ENCODE measurements at places on chromosomes 7 and 10.

DNA sequence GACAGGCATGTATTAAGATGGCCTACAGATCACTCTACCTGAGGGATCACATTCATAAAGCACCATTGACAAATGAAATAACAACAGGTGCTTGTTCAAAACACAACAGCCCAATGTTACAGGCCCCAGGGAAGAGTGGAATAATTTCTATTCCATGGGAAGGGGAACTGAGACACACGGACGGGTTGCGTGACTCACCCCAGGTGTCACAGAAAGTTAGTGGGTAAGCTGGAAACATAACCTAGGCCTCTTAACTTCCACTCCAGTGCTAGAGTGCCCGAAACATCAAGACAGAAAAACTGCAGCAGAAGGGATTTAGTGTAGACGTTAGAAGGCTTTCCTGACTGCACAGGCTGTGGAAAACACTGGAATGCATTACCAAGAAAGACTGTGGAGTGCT is 48.3 kb downstream of the SLC37A3 start:
- no peak for DNase-seq

GRCh38 chr7:143384148-143384547 is 3.0 kb downstream of the ZYX start:
- no peak for DNase-seq

DNA sequence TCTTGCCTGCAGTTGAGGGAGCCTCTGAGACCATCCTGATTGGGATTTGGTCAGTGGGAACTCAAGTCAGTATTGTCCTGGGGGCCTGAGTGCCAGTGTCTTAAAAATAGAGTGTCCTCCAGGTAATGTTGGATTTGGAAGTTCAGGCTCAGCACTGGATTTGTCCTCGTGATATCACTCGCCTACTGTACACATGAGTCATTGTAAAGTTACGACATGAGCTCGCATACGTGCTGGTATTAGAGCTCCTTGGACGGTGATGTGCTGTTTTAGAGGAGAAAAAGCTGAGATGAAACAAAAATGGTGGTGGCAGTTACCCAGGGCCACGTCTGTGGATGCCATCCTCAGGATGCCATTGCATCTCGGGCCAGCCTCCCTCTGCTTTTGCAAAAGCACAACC is 78.2 kb downstream of the MGMT start:
- DNase-seq, result no peak

DNA sequence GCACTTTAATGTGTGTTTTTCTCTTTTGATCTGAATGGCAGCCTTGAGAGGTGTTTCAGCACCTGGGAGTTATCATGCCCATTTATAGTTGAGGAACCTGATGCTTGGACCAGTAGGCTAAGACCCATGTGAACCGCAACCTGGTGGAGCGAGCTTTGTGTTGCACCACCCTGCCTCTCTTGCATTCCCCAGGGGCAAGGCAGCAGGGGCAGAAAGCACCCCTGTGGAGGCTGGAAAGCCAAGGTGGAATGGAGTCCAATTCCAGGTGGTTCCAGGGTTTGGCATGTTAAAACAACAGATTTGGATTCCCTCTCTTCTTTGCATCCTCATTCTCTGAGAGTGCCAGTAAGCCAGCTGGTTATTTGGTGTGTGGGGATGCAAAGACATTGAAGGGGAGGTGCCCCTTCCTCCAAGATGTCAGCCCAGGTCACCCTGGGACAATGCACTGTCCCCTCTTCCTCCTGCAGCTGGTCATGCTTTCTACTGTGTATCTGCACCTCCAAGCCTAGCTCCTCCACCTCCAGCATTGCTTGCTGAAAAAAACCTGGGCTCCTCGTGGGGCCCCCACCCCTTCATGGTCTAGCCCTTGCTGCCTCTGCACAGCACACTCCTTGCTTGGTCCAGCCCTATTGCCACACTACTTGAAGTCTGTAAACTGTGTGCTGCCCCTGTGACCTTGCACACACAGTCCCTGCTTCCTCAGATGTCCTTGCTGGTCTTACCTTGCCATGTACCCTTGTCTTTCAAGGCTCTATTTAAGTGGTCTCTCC is 5.6 kb upstream of the CDH23 start:
- no peak for DNase-seq

- DNase-seq, result no peak
Measured at GRCh38 chr10:18140149-18140956, at the start of gene CACNB2. Gene CACNB2, plus strand, starts transcription at chr10:18140424.

GRCh38 chr10:24299578-24300260 is 90.8 kb downstream of the KIAA1217 start:
- no peak for DNase-seq

GRCh38 chr10:49414496-49414895 is 18.6 kb upstream of the DRGX start:
- no peak for DNase-seq

- DNase-seq, result no peak
Measured at GRCh38 chr7:121204537-121204936, 124.3 kb upstream of the WNT16 start.

GRCh38 chr10:82282782-82283456 is 407.9 kb downstream of the NRG3 start:
- DNase-seq, result no peak

- no peak for DNase-seq
Measured at GRCh38 chr7:5477723-5478531, 54.3 kb upstream of the TNRC18 start.

GRCh38 chr7:114466917-114467316 is 52.3 kb downstream of the FOXP2 start:
- DNase-seq, result no peak

GRCh38 chr10:44046605-44047004 is 338.3 kb downstream of the CXCL12 start:
- DNase-seq, result no peak

- DNase-seq, result no peak
Measured at GRCh38 chr7:80225361-80225760, 90.7 kb downstream of the GNAI1 start.

- no peak for DNase-seq
Measured at GRCh38 chr10:121774404-121774803, 153.4 kb downstream of the ATE1 start.

GRCh38 chr10:70905071-70906021 is 17.0 kb upstream of the PCBD1 start:
- no peak for DNase-seq

DNA sequence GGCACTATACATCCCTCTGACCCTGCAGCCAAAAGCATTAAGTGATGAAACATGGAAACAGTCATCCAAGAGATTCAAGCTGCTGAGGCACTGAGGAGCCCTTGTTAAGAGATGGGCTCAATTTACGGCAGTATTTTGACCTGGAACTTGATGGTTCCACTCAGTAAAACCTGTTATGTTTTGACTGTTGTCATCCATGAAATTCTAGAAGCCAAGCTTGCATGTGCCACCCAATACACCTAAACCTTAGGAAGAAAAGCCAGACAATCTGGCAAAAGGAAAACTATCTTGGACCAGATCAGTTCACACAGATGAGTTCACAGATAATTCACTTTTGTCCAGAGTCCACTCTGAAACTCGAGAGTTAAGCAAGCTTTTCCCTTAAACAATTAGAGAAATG is 53.2 kb downstream of the ICA1 start:
- no peak for DNase-seq

DNA sequence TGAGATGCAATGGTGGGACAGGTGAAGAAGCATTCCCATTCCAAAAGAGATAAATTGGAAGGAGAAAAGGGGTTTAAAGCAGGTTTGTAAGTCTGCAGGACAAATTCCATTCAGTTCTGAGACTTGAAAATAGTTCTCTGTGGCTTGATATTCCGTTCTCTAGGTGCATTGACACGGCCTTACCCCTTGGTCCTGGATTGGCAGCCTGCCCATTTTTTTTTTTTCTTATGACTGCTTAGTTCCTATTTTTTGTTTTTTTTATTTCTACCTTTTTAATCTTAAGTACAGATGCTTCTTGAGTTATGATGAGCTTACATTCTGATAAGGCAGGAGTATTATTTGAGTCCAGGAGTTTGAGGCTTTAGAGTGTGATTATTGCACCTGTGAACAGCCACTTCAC is 70.6 kb downstream of the MLLT10 start:
- DNase-seq, result no peak

GRCh38 chr10:11243425-11244222 is 226.0 kb downstream of the CELF2 start:
- no peak for DNase-seq

GRCh38 chr7:37751096-37751495 is 67.5 kb downstream of the GPR141 start:
- DNase-seq, result no peak

GRCh38 chr10:119821182-119821581 is 51.5 kb downstream of the MCMBP start:
- DNase-seq, result no peak

DNA sequence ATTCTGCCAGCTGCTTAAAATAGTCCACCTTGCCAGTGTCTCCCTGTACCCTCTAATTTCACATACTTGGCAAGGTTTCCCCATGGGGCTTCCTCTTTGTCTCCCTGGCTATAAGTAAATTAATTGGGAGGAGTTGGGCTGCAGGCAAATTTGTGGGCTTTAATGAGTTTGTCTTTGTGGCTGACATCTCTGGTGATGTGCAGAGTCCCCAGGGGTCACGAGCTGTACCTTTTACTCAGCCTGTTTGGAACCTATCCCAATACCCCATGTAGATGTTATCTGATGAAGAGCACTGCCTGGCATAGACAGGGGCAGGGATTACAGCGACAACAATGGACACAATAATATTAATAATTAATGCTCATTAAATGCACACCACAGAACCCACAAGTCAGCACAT is 132.5 kb downstream of the SLIT1 start:
- DNase-seq, result no peak

- no peak for DNase-seq
Measured at GRCh38 chr10:28778524-28778923, 101.2 kb downstream of the BAMBI start.

DNA sequence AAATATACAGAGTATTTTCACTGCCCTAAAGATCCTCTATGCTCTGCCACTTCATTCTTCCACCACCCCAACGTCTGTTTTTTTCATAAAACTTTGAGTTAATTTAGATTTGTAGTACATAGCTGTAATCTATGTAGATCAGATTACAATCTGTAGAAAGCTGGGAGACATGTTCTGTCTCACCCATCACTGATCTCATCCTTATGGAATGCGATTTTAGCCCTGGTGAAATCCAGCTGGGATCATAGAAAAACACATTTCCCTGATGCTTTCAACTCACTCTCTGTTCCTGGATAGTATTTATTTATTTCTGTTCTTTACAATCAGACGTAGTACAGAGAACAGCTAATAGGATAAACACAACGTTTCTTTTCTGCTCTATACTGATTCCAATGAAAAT is 521.0 kb downstream of the KIF20B start:
- DNase-seq, result no peak

DNA sequence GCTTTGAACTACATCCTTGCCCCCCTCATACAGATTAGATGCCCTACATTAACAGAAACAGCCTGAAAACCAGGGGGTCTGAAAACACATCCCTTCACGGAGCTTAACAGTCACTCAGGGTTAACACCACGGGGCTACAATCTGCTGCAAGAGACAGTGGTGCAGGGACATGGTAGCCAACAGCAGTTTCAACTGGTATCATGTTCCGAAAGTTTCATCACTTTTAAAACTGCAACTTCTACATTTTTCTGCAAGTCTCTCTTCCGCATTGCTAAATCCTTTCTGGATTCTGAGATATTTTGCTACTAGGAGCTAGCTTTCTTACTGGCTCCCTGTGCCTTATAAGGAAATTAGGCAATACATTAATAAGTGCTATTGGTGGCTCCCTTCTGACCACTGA is 92.6 kb downstream of the JAZF1 start:
- DNase-seq, result no peak

All from effector CD4-positive, alpha-beta T cell (primary cell).